ENCODE measurements at places on chromosomes 6 and 20.

- DNase-seq = no peak
These were observed 181.2 kb upstream of the SHLD1 start for GRCh38 chr20:5569021-5569420.

DNA sequence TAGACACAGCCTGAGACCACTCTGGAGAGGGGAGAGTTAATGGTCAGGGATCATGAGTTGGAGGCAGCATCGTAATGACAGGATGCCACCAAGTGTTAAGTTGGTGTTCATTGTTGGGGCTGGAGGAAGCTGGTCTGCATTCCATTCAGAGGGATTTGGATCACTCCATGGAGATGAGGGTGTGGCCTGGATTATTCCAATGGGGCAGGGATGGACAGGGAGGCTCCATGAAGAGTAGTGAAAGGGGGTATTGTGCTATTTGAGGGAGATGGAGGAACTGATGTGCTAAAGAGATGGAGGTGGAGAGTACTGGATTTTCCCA is 1.1 kb downstream of the SAPCD1 start:
- DNase-seq = no peak

DNA sequence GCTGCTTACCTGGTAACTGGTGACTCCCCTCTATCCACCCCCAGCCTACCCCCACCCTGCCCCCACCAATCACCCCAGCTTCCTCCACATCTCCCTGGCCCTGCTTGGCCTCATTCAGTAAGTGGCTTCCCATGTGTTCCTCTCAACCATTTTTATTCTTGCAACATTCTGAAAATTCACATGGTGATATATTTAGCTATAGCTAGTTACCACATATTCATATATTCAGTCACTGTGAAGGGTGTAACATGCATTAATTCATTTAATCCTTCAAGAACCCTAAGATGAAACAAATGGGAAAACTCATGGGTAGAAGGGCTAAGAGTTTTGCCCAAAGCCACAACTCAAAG is 95.4 kb upstream of the CEP85L start:
- no peak for DNase-seq

DNA sequence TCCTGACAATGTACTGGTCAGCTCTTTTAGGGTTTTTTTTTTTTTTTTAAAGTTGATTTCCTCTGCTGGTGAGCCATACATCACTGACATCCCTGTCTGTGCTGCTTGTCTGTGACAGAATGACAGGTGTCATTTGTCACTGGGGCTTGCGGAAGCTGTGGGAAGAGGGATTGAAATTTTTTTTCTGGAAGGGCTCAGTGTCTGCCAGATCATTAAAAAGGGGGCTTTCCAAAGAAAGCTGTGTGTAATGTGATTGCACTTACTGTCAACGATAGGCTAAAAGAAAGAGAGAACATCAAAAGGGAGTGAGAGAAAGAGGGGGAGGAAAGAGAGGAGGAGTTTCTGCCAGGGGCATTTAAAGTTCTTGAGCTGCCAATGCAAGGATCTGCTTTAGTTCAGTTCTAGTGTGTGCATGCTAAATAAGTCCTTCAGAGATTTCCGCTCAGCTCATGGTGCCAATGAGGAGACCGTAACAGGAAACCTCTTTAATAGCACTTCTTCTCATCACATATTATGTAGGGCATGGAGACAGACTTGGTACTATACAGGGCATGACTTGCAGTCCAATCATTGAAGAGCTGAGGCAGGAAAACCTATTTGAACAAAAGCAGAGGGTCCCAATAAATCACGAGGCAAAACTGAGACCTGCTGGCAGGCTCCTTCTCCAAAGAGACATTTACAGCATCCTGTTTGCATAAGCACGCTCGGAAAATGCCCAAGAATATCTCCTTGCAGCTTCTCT is 177.2 kb downstream of the TSHZ2 start:
- DNase-seq = no peak

GRCh38 chr6:54655162-54655561 is 191.4 kb upstream of the FAM83B start:
- no peak for DNase-seq

DNA sequence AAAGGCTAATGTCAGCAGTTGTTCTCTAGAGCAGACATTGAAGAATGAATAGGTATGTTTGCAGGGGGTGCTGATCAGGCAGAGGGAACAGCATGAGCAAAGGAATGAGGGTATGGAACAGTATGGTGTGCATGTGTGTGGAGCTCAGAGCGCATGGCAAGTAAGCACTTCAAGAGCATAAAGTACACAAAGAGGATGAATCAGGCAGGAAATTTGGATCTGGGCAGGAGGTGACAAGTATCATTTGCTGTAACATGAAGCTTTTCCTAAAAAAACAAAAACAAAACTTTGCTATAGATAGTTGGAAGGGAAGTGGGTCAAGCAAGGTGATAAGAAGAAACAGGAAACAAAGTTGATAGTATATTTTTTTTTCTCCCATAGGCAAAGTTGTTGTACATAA is 746.8 kb downstream of the HDGFL1 start:
- DNase-seq = no peak

DNA sequence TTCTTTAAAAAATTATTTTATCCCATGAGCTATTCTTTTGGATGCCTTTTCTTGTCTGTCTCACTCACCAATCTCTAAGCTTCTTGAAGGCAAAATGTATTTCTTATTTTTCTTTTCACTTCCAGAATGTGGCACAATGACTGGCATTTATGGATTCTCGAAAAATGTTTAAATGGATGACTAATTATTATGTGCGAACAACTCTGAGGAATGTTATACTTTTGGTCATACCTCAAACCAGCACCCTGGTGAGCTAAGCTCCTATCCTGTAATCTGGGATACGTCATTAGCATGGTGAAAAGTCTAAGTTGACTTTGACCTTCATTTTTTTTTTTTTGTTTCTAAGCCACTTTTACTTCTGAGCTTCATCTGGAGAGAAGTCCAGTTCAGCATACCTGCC is 214.0 kb upstream of the CEP162 start:
- no peak for DNase-seq
